ENCODE measurements at places on chromosomes 1 and 21. TPM values are rescaled to one million over a fixed set of nuclear protein-coding genes. Genes with fewer than 3 reads are reported as not detected.

Gene RAVER2
- 3.9 TPM for total RNA-seq

Gene KANK4
- total RNA-seq: 48.2 TPM

Gene KRTAP10-8
- not detected for total RNA-seq

Gene ERICH3
- total RNA-seq: 0.21 TPM

Gene CHRNB2
- total RNA-seq: not detected

Gene OPRD1
- not detected for total RNA-seq

Gene C1QTNF12
- 3.0 TPM for total RNA-seq

Gene LEFTY1
- not detected for total RNA-seq

Gene C1orf226
- total RNA-seq: 5.9 TPM

Gene IVL
- not detected for total RNA-seq

Gene GIPC2
- 2.6 TPM for total RNA-seq

Gene NKAIN1
- total RNA-seq: not detected

Gene C1orf141
- total RNA-seq: not detected

Gene SRSF10
- total RNA-seq: 58.6 TPM

Gene ARTN
- 0.66 TPM for total RNA-seq

Gene TCP10L
- 1.0 TPM for total RNA-seq

Gene NEXN
- 22.8 TPM for total RNA-seq

Gene S100A16
- total RNA-seq: 120 TPM

Gene LENEP
- total RNA-seq: 1.5 TPM

Gene HEYL
- total RNA-seq: 11.7 TPM

Gene SPRR1B
- total RNA-seq: not detected

Gene AVPR1B
- total RNA-seq: not detected

Gene C1orf94
- not detected for total RNA-seq

Gene IGFN1
- total RNA-seq: not detected

Gene FMO1
- total RNA-seq: 0.44 TPM

Gene TMEM52
- total RNA-seq: not detected

Gene TRIM67
- total RNA-seq: not detected

Gene OR10Z1
- not detected for total RNA-seq

Gene GABPA
- 17.4 TPM for total RNA-seq
